ENCODE measurements at places on chromosomes 7 and 10.

DNA sequence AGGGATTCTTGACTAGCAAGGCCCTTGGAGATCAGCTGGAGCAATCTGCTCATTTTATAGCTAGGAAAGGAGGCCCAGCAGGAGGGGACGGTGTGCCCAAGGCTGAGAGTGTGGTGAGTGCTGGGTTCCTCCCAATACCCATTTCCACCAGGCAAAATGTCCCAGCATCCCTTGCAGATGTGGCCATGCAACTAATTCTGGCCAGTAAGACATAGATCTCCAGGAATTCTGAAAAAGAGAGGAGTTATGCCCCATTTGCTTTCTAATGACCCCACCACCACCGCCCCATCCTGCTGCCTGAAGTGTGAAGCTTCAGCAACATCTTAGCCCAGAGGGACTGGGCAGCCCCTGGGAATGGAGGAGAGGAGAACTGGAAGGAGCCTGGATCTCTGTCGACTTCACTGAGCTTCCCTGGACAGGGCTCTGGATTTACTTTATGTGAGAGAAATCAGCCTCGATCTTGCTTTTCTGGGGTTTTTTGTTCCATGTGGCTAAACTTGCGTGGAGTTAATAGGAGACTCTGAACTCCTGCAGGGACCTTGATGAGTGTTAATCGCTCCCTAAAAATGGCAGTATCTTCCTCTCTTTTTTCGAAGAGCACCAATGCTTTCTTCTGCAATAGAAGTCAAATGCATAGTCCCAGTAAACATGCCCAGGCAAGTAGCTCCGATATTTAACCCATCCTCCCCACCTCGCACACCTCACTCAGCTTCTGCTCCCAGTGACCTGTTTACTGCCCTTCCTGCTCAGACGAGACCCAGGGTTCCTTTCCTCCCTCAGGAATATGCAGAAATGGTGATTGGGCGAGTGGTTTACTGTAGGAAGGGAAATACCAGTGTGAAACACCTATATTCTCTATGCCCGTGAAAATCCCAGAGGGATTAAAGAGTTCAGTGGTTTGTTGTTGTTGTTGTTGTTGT lies 127.5 kb upstream of the GPR26 start:
- DNase-seq, result no peak

DNA sequence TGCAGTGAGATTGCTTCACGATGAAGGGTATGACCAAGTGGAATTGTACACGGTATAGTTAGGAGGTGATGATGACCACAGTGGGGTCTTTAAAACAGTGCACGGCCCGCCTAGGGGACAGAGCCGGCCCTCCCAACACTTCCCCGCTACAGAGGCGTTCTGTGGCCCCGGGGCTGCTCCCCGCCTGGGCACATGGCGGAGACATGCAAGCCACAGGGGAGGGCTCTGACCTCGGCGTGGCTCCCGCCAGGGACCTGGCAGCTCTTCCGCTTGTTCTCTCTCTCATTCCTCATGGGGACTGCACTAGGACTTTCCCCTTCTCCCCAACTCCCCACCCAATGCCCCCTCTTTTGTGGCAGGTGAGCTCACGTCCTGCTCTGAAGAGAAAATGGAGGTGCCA lies 393.8 kb downstream of the DNAJB6 start:
- DNase-seq, result no peak

- DNase-seq, result no peak
Measured at GRCh38 chr10:102615361-102615760, 28.9 kb upstream of the TRIM8 start.

DNA sequence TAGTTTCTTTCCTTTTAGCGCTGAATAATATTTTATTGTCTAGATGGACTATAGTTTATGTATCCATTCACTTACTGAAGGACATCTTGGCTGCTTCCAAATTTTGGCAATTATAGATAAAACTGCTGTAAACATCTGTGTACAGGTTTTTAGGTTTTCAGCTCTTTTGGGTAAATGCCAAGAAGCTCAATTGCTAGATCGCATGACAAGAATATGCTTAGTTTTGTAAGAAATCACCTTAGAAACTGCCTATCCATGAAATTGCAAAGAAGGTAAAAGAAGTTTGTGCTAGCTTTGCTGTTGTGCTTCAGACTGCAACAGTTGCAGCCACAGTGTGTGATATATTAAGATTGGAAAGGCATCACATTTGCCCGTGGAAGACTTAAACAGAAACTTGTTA lies 103.2 kb upstream of the TNS3 start:
- DNase-seq, result no peak

DNA sequence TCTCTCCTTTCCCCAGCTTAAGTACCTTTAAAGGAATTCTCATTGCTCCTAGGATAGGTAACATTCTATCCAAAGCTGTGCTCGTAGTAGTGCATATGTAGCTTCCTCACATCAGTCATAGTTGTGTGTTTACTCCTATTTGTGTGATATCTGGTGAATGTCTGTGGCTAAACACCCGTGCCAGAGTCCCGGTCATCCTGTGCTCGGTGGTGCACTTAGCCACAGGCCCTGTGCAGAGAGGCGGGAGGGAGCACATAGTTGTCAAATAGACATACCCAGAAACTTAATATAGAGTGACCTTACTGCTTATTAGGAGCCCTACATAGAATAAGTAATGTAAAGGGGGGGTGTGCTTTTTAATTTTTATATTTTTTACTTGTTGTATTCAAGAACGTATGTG lies 76.6 kb downstream of the RBM33 start:
- DNase-seq, result no peak

GRCh38 chr10:79193694-79194382 lies 125.1 kb downstream of the ZMIZ1 start:
- no peak for DNase-seq

GRCh38 chr7:37735196-37735595 lies 51.6 kb downstream of the GPR141 start:
- no peak for DNase-seq

DNA sequence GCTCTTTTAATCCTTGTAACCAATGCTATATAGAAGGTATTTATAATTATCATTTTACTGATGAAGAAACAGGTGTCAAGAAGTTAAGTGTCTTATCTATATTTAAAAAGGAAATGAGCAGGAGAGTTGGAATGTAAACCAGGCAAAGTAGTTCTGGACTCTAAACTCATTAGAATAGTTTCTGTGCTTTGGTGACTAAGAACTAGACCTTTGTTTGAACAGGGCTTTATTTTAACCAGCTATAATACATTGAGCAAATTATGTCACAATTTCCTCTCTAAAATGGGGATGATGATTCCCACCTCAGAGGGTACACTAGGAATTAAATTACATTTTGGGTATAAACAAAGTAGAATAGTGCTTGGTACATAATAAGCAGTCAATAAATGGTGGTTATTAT lies 236.0 kb downstream of the MAGI2 start:
- no peak for DNase-seq
